Activated CD8-positive, alpha-beta memory T cell treated with anti-CD3 and anti-CD28 coated beads for 4 hours (primary cell): ENCODE measurements at places on chromosomes 13 and 19.

DNA sequence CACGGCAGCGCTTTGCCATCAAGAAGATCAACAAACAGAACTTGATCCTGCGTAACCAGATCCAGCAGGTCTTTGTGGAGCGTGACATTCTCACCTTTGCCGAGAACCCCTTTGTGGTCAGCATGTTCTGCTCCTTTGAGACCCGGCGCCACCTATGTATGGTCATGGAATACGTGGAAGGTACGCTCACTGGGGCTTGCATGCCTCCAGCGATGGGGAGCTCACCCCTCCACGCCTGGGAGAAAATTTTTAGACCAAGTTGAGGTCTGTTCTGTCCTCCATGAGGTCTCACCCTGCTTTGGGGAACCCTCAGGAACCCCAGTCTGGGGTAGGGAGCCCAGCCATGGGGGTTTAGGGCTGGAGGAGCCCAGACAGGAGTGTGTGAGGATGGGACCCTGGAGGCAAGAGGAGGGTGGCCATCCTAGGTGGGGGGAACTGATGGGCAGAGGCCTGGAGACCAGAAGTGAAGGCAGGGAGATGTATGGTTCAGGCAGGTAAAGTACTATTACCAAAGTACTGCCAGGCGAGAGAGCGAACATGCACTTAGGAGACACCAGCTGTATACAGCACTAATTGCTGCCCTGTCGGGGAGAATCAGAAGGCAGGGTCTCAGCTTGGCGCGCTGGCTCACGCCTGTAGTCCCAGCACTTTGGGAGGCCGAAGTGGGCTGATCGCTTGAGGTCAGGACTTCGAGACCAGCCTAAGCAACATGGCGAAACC, 22.3 kb upstream of the PIK3R2 start:
- no peak for DNase-seq

DNA sequence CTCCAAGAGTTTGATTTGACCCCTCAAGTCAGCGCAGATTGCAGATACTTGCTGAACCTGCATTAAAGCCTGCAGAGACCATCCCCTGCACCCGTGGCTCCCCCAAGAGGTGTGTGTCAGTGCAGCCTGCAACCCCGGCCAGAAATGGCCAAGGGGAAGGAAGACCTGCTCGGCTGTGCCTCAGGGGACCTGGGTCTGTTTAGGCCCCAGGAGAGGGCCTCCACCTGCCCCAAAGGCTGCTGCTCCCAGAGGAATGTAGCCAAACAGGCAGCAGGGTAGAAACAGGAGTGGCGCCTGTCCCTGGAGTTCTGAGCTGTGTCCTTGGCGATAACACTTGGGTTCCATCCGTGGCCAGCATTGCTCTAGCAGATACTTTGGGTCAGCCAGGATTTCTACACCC, 8.0 kb downstream of the POP4 start:
- no peak for DNase-seq

DNA sequence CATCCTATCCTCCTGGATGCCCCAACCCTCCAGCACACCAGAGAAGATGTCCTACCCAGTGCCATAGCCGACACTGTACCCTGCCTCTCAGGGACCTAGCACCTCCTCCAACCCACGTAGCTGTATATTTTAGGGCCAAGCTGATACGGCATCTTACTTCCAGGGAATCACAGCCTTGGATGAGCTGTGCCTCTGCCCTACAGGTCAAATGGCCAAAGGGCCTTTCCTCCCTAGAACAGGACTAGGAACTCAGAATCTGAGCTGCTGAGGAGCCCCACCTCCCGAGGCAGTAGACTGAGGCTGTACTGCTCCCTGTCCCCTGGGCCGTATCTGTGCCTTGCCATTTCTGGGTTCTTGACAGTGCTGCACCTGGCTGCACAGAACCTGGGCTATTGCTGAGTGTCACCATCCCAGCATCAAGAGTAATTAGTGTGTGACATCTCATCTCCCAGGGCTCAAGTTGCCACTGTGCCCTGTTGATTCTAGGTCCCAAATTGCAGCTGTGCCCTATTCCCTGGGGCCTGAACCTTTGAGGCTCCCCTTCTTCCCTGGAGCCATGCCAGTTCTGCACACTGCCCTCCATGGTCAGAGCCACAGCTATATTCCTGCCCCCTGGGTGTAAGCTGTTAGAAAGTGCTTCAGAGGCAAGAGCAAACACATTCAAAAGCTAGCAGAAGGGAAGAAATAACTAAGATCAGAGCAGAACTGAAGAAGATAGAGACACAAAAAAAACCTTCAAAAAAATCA, 41.0 kb downstream of the VWA8 start:
- DNase-seq: no peak

DNA sequence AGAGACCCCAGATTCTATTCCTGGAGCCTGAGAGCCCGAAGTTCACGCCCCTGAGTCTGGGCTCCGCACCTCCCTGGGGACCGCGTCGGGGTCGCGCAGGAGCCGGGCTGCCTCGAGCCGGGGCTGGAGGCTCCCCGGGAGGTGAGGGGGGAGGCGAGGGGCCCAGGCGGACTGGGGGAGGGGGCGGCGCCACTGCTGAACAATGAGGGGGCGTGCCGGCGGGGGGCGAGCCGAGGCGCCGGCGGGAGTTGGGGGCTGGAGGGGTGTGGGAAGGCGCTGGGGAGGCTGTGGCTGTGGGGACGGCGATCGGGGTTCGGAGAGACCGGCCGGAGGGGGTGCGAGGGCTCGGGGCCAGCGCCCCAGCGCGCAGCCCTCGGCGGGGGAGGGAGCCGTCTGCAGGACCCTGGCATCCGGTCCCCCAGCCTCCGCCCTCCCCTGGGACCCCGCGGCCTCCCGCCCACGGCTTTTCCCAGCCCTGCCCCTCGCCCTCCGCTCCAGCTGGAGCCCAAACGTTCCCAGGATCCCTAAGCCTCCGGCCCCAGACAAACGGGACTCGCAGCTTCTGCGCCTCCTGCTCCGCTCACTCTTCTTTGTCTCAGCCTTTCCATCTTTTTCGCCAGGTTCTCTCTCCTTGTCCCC, 922 bp downstream of the PLEKHG2 start:
- DNase-seq: no peak

- DNase-seq: peak; percentile 67
Observed at GRCh38 chr19:14405758-14406644, 13.1 kb downstream of the DDX39A start.

- no peak for DNase-seq
Observed at GRCh38 chr13:71358218-71358617, 508.8 kb downstream of the DACH1 start.

DNA sequence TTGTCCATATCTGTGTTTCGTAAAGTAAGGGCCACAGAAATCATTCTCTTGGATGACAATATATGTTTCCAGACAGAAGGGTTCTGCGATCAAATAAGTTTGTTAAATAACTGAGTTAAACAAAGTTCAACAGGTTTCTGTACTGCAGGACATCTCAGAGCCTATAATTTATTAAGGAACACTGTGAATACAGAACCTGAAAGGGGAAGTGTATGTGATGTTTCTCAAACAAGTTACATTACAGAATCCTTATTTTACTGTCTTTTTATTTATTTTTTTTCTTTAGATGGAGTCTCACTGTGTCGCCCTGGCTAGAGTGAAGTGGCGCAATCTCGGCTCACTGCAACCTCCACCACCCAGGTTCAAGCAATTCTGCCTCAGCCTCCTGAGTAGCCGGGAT, 55.4 kb upstream of the GTF2F2 start:
- DNase-seq: no peak
